ENCODE measurements at places on chromosomes 1 and 21. TPM values are rescaled to one million over a fixed set of nuclear protein-coding genes. Genes with fewer than 3 reads are reported as not detected.

GRCh38 chr1:224450159-224450558 is 15.6 kb upstream of the WDR26 start:
- no peak for DNase-seq

- peak; percentile 74 for DNase-seq
Measured at GRCh38 chr1:63829349-63830327, 55.8 kb downstream of the ROR1 start.

GRCh38 chr21:32137266-32137665 is 141.6 kb downstream of the MIS18A start:
- DNase-seq = no peak

DNA sequence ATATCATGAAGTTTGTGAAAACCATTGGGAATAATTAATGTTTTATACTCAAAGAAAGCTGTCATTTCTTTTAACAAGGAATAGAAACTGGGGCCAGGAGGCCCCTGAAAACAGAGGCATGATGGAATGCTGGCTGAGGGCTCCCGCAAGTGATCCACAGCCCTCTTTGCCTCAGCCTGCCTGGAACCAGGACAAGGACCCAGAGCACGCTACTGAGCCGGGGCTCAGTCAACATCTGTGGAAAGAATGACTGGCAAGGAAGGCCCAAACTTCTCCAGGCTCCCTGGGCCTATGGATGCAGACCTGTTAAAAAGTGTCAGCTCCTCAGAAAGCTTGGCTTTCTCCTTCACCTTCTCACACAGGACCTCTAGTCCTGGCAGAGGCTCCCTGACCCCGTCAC is 32.6 kb downstream of the COLGALT2 start:
- no peak for DNase-seq

DNA sequence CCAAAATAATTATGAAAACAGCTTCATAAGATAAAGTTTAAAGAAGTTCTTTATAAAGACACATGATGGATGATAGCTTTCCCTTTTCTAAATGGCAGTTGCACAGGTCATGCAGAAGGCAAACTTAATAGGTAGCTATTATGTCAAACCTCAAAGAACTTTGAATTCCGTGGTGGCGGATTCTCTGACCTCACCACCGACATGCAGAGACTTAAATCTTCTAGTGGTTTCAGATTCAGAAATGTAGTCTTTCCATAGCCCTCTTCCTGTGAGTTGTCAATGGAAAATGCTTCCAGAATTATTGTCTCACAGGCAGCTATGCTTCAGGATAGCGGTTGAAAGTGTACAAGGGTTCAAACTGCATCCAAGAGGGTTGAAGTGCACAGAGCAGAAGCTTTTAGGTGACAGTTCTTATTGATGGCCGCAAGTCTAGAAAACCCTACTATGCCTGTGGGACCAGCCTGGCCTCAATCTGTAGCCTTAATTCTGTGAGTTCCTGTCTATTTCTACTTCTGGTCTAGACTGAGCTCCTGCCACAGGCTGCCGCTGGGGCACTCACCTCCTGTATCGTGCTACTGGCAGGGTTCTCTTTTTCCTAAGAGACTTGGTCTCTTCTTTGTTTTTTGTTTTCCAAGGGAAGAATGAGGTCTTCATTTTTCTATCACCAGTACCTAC is 117.0 kb upstream of the ERRFI1 start:
- DNase-seq = peak; percentile 22

DNA sequence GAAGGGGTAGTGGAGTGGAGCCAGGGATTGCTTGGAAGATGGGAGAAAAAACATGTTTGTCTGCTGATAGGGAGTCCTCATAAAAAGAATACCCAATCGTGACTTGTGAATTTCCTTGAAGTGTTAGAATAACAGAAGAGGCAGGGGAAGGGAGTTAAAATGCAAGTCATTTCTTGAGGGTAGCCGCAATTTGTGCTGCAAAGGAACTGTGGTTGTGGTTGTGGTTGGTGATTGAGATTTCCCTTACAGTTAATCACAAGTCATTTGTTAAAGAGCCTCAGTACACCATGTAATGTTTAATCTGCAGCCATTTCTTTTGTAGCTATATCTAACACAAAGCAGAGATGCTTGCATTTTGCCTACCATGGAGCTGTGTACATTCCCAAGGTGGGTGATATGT is 38.5 kb upstream of the EGLN1 start:
- no peak for DNase-seq

DNA sequence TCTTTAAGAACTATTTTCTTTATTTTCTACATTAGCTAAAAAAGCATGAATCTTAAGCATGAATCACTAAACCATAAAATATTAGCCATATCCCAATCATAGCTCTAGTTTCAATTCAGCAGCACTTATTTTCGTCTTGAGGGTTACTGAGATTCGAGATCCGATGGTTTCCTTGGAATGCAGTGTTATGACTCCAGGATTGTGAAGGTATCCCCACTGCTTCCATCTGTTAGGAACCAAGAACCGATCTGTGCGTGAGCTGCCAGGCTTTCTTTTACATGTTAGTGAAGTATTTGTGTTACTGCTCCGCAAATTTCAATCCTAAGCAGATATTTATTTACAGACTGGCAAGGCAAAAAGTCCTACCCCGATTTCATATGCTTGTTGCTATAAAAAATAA is 18.8 kb downstream of the TNFRSF9 start:
- DNase-seq = no peak

DNA sequence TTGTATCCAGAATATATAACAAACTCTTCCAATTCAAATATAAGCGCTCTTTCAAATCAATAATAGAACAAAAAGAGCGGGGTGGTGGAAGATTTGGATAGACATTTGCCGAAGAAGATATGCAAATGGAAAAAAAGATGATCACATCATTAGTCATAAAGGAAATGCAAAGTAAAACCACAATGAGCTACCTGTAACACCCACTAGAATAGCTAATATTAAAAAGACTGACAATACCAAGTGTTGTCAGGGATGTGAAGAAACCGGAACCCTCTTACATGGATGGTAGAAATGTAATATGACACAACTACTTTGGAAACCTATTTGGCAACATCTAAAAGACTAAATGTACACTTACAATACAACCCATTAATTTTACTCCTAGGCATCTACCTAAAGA is 5.7 kb upstream of the TRAF5 start:
- DNase-seq = no peak

WRAP73 gene
- 10.0 TPM for total RNA-seq

DNA sequence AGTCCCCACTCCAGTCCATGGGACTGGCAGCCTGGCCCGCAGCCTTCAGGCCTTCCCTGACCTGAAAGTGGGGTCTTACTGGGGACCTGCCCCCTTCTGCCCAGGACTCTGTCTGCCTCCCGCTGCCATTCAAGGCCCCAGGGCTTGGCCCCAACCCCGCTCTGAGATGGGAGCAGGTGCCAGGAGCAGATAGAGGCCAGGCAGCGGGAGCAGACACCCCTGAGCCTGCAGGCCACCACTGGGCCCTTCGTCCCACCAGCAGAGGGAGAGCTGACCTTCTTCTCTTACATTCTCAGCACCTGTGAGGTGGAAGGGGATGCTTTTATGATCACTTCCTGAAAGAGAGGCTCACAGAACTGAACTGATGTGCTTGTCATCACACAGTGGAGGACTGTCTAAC is 62.2 kb upstream of the TINAGL1 start:
- no peak for DNase-seq

NBPF4 gene
- not detected for total RNA-seq
